Endothelial cell of coronary artery (primary cell): ENCODE measurements at places on chromosomes 6 and 20. TPM values are rescaled to one million over a fixed set of nuclear protein-coding genes. Genes with fewer than 3 reads are reported as not detected.

The CST7 gene
- total RNA-seq: not detected in 2 replicates

The RAET1L gene
- not detected in 2 replicates for total RNA-seq

The FAM110A gene
- 2.5 TPM in 2 replicates for total RNA-seq

The EBF4 gene
- total RNA-seq: 0.99 and 2.9 TPM in 2 replicates

The SLC22A16 gene
- not detected in 2 replicates for total RNA-seq

The LY86 gene
- total RNA-seq: not detected in 2 replicates

The POM121L2 gene
- total RNA-seq: not detected in 2 replicates

The LSM14B gene
- total RNA-seq: 35.2 and 36.6 TPM in 2 replicates

The SLC17A9 gene
- total RNA-seq: 6.6 and 13.8 TPM in 2 replicates

The ABHD16A gene
- 49.1 and 57.8 TPM in 2 replicates for total RNA-seq

The ELOVL4 gene
- 0.94 and 1.6 TPM in 2 replicates for total RNA-seq

The FAM83C gene
- total RNA-seq: not detected in 2 replicates

The SCRT2 gene
- not detected in 2 replicates for total RNA-seq

The PRSS16 gene
- total RNA-seq: not detected in 2 replicates

The NUDT3 gene
- 18.2 and 21.6 TPM in 2 replicates for total RNA-seq

The AGPAT4 gene
- total RNA-seq: 7.3 and 8.5 TPM in 2 replicates

The PLCB4 gene
- total RNA-seq: 1.1 and 1.8 TPM in 2 replicates

The SFTA2 gene
- not detected in 2 replicates for total RNA-seq

The PSMB8 gene
- 46.6 and 69.2 TPM in 2 replicates for total RNA-seq

The RAMACL gene
- 1.6 and 4.6 TPM in 2 replicates for total RNA-seq

The IL17A gene
- total RNA-seq: not detected in 2 replicates

The HLA-A gene
- 426 and 595 TPM in 2 replicates for total RNA-seq

The CRISP3 gene
- total RNA-seq: not detected in 2 replicates

The GDAP1L1 gene
- not detected in 2 replicates for total RNA-seq

The SAPCD1 gene
- 0.81 and 1.3 TPM in 2 replicates for total RNA-seq

The AVP gene
- total RNA-seq: not detected in 2 replicates

The LPA gene
- total RNA-seq: not detected in 2 replicates

The ADGRF5 gene
- total RNA-seq: 2.0 and 6.2 TPM in 2 replicates

The PHF20 gene
- 23.7 and 28.2 TPM in 2 replicates for total RNA-seq
